ENCODE measurements at places on chromosomes 4 and X. TPM values are rescaled to one million over a fixed set of nuclear protein-coding genes. Genes with fewer than 3 reads are reported as not detected.

ARHGAP10 gene
- polyA plus RNA-seq, result 8.8 TPM

- DNase-seq, result no peak
Measured at GRCh38 chrX:148298737-148299136, 201.7 kb upstream of the AFF2 start.

DNA sequence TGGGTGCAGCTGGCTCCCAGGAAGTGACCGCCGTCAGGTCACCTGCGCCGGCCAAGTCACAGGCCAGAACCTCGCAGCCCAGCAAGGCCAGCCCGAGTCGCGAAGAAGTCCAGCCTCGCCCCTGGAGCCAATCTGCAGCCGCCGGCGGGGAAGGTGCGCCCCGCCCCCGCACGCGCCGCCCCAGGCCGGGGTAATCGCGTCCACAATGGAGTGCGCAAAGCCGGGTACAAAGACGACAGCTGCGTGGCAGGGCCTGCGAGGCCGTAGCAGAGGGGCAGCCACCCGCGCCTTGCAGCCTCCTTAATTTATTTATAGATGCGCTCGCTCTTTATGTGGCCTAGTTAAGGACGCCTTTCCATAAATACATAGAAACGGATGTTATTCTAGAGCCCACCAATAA lies 139.4 kb upstream of the CPEB2 start:
- no peak for DNase-seq

FHIP1A gene
- 0.29 TPM for polyA plus RNA-seq

GRCh38 chr4:26361297-26361696 lies 40.5 kb downstream of the RBPJ start:
- DNase-seq, result no peak

ATP10D gene
- 13.3 TPM for polyA plus RNA-seq

DNA sequence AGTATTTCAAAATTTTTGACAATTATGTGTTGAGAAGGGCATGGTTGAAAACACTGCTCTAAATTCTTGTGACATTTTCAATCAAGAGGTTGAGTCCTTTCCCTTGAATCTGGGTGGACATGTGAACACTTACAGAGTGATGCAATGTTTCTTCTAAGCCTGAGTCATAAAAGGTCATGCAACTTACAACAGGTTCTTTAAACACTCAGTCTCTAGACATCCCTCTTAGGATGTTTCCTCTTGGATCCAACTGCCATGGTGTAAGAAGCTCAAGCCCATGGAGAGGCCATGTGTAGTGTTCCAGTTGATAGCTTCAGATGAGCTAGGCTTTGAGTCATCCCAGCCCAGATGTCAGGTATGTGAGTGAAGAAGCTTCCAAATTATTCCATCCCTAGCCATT lies 232.2 kb upstream of the MAOA start:
- DNase-seq, result no peak

- no peak for DNase-seq
Measured at GRCh38 chr4:25830548-25830947, 32.2 kb downstream of the SEL1L3 start.

DNA sequence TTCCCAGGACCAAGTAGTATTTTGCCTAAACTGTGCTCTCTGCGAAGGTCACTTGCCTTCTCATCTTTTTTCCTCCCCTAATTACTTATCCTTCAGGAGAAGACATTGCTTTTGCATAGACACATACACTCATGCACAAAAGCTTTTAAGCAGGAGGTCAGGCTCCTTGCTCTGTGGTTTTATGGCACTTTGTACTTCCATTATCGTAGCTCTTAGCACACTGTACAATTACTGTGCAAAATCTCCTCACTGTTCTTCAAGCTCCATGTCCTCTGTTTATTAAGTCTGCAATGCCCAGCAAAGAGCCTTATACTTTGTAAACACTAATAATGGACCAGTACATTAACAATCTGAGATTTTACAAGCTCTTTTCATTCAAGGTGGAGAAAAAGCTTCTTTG lies 188.4 kb upstream of the GNPDA2 start:
- DNase-seq, result peak; percentile 19

GRCh38 chrX:154020536-154021115 lies 924 bp upstream of the IRAK1 start:
- no peak for DNase-seq

DNA sequence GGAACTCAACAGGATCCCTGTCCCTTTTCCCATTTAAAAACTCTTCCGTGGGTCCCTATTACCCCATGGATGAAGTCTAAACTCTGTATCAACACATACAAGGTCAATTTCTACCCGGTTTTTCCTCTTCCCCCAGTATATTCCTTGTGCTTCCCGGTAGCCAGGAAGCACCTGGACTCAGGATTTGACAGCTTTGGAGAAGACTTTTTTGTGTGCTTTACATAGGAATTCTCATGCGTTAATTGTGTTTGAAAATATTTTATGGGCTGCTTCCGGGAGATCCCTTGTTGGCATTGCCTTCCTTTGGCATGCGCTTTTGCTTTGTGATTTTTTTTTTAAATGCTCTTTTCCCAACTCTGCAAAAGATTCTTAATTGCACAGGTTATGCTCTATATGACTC lies 7.2 kb downstream of the SMS start:
- DNase-seq, result no peak

DNA sequence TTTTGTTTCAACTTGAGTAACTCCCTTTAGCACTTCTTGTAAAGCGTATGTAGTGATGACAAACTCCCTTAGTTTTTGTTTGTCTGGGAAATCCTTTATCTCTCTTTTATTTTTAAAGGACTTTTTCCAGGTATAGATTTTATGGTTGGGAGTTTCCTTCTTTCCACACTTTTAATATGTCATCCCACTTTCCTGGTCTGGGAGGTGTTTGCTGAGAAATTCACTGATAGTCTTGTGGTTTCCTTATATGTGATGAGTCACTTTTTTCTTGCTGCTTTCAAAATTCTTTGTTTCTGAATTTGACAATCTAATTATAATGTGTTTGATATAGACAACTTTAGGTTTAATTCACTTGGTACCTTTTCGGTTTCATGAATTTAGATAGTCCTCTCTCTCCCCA lies 353.9 kb downstream of the GPAT3 start:
- no peak for DNase-seq

DNA sequence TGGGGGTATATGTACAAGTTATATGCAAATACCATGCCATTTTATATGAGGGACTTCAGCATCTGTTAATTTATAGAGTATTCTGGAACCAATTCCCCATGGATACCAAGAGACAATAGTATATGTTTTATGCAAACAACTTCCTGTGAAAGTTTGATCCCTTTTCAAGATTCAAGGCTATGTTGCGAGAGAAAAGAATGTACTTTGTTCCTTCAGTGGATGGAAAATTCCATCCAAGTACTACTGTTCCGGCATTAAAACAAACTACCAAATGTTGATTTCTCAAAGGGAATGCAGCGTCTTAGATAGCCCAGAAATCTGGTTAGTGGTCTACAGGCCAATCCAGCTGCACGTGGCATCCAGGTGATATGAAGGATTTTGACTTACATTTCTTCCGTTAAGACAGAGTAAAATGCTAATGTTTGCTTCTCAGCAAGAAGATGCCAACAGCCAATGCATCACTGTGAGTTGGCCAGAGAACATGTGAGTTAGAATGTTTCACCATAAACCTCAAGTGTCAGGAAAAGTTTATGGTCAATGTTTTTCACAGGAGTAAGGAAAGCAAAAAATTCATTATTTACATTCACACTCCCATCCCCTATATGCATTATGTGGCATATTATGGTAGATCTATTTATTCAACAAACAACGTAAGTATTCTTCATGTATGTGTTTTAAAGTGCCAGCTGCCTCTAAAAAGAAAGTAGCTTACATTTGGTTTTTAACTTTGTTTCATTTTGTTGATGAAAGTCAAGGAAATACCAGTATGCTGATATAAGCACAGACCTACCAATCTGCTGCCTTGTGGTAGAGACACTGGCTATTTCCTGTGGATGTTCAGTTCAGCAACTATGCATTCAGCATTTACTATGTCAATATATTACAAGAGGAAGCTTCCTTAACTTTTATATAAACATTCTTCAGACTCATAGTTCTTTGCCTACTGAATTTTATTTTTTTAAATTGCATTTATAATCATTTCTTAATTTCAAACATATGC lies 44.4 kb downstream of the METTL14 start:
- DNase-seq, result no peak

- no peak for DNase-seq
Measured at GRCh38 chrX:34893741-34894140, 48.9 kb upstream of the FAM47B start.

DNA sequence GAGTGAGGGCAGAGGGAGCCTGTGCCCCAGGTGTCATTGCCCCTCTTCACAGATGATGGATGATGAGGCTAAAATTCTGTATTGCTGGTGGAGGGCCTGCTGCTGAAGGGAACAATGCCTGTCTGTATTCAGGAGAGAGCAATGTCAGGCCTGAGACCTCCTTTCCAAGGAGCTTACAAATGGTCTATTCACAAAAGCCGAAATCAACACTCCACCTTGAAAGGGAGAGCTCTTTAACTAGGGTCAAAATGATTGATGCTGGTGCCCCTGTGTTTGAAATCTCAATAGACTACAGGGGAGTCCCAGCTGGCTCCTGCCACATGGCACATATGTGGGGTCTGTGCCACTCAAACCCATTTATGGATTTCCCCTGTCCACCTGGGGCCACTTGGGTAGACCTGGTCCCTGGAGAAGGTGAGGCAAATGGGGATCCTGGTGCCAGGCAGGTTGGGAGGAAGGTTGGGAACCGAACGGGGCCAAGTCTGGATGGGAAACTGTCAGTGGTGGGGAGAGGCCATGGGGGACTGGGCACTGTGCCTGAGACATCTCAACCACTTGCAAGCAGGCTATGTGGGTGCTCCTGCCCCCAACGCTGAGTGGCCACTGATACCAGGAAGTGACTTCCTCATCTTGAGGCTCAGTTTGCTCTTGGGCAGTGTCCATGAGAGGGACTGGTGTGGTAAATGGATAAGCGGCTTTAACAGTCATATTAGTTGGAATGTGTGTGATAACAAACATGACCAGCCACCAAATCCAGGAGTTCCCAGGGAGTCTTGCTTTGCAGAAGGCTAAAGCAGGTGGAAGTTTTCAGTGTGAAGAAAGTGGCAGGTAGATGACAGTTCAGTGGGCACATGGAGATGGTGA lies 223.8 kb upstream of the PSAPL1 start:
- DNase-seq, result peak; percentile 61

GRCh38 chrX:25028726-25029125 lies 13.0 kb upstream of the ARX start:
- no peak for DNase-seq

GRCh38 chrX:110418316-110419235 lies 59.9 kb downstream of the RTL9 start:
- peak; percentile 35 for DNase-seq

ARL13A gene
- polyA plus RNA-seq, result 0.24 TPM

MAGEB10 gene
- polyA plus RNA-seq, result not detected

GRCh38 chr4:3833326-3833989 lies 67.3 kb downstream of the ADRA2C start:
- no peak for DNase-seq

GRCh38 chr4:111847296-111848008 lies 297.8 kb upstream of the FAM241A start:
- DNase-seq, result no peak

BEND2 gene
- 0.12 TPM for polyA plus RNA-seq

TMEM31 gene
- polyA plus RNA-seq, result 0.68 TPM

CYBB gene
- 21.6 TPM for polyA plus RNA-seq

FHL1 gene
- 375 TPM for polyA plus RNA-seq

GRCh38 chr4:110878413-110878812 lies 255.5 kb upstream of the PITX2 start:
- DNase-seq, result no peak

DNA sequence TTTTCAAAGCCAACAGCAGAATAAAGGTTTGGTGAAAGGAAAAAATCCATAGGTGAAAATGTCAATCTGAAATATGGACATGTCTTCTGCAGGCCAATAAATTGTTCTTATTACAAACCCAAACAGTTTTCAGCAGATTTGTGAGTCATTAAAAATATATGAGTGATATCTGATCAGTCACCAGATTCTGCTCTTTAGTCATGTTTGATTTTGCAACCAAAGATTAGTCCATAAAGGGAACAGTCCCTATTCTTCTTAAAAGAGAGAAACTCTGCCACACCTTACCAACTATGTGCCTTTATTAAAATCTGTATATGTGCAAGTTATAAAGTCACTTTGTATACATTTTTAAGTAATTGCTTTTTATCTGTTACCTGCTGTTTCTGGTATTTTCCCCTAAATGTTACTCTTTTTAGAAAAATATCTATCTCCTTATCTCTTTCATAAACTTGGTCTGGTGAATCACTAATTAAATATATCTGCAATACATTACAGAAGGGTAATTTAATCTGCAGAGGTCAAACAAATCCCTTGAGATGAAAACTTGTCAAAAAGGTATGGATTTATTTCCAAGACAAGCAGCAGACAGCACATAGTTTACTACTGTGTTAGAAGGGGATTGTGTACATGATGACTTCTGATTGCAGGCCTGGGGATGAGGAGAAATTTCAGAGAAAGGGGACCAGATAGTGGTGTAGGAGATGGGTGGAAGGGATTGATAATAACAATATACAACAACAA lies 322.9 kb upstream of the NWD2 start:
- DNase-seq, result no peak

DNA sequence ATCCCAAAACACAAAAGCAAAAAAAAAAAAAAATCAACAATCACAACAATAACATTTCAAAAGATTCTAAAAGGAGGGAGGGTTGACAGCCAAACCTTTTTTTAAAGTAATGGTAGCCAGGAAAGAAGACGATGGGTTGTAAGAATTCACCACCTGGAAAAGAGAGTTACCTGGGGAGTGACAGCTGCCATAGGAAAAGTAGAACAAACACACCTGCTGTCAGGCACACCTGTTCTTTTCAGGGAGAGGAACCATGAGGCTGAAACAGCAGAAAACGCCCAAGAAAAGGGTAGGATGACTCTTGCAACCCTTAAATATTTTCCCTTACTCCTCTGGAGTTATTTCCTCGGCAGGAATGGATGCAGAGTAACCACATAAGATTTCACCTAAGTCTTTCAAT lies 388.4 kb upstream of the TEX13C start:
- no peak for DNase-seq

DNA sequence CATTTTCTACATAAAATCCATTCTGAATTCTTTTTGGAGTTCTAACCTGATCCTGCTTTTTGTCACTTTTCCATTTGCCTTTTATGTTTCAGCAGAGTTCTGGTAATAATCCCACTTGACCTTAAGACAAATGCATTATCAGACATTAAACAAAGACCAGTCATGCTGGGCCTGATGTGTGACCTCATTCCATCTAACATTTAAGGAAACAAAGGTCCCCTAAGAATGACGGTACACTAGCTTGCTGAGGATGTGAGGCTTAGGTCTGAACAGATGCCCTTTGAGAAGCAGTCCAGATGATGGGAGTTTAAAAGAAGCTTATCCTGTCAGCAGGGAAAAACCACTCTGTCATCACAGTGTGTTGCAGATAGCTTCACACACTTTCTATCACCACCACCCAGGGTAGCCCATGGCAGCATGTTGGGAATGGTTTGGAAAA lies 38.1 kb upstream of the PDE5A start:
- DNase-seq, result no peak

DNA sequence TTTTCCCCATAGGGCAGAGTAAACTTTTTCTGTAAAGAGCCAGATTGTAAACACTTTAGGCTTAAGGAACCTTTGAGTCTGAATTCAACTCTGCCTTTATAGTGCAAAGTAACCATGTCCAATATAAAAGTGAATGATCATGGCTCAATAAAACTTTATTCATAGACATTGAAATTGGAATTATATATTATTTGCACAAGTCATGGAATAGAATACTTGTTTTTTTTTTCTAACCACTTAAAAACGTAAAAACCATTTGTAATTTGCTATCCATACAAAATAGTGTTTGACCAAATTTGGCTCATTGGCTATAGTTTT lies 54.1 kb upstream of the MYOZ2 start:
- DNase-seq, result no peak
